ENCODE measurements at places on chromosomes 5 and 9.

DNA sequence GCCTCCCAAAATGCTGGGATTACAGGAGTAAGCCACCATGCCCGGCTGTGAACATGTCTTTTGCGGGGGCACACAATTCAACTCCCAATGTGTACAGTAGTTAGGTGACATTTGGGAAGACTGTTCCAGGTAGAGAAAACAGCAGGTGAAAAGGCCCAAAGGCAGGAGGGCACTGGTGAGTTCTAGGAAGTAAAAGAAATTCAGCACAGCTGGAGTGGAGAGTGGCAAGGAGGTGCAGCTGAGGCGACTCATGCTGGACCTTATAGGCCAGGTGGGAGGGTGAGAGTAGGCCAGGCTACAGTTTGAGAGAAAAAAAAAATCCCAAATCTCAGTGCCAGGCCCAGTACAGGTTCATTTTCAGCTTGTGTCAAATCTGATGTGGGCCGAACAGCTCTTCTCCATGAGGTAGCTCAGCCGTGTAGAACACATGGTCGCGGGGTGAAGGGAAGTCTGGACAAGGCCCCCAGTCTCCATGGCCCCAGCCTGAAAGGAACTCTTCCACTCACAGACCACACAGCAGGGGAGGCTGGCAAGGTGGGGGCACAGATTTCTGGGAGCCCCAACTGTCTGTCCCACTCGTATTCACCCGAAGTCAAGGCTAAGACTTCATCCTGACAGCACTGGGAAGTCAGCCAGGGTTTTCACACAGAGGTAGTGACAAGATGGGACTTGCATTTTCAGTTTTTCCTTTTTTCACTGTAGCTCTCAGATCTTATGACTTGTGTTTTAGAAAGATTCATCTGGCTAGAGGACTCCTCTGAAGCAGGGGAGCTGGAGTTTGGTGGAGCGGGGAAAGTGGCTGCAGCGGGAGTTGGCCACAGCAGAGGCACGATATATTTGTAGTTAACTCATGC is 4.5 kb upstream of the HNRNPAB start:
- DNase-seq: no peak

GRCh38 chr9:93354451-93354850 is 97.0 kb upstream of the FAM120A start:
- no peak for DNase-seq

DNA sequence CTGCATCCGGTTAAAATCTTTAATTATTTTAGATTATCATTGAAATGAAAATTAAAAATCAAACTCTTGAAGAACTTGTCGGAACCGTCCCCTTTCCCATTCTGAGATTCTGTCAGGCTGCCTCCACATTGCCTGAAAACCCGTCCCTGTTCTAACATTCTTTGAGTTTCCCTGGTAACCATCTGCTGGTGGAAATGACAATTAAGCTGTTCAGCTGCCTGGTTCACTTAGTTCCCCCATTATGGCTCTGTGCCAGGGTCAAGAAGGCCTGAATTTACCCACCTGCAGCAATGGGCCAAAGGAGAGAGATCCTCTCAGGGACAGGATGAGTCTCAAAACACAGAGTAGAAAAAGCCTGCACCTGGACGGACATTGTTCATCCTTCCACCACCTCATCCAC is 11.8 kb upstream of the TCOF1 start:
- DNase-seq: peak; percentile 85

DNA sequence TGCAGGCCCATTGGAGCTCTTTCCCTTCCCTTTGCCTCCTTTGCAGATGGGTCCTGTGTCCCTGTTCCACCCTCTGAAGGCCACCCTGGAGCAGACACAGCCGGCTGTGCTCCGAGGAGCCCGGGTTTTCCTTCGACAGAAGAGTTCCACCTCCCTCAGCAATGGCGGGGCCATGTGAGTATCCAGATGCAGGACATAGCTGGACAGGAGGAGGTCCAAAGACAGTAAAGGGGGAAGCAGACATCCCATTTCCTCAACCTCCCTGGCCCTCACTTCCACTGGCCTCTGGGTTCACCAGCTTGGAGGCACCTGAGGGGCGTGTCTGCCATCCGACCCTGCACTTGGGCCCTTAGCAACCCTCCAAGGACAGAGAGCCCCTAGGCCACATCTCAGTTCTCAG is 237.9 kb downstream of the CACNA1B start:
- no peak for DNase-seq

DNA sequence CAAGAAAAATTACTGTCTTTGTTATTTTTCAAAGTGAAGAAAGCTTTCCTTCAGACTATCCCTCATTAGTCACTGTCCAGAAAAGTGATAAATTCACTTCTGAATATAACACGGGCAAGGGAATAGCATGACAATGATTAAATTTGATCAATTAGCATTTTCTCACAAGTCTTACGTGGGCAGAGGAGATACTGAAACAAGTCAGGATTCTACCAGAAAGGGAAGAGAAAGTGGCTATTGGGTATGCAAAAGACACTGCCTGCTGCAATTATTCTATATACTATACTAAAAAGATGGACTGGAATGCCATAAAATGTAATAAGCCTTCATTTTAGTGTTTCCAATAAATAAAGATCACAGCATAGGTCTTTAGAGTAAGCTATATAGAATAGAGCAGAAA is 7.4 kb downstream of the COX7C start:
- DNase-seq: peak; percentile 5

DNA sequence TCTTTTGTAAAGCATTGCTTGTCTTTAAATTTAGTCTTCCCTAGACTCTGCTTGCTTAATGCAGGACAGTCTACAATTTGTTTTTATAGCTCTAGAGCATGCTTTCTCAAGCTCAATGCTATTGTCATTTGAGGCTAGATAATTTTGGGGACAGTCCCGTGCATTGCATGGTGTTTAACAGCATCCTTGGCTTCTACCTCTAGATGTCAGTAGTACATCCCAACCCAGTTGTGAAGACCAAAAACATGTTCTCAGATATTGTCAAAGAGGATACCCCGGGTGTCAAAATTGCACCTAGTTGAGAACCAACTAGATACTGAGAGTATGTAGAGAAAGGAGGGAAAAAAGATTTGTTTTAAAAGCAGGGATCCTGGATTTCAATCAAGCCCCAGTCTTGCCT is 277.5 kb downstream of the CEMIP2 start:
- DNase-seq: peak; percentile 3

DNA sequence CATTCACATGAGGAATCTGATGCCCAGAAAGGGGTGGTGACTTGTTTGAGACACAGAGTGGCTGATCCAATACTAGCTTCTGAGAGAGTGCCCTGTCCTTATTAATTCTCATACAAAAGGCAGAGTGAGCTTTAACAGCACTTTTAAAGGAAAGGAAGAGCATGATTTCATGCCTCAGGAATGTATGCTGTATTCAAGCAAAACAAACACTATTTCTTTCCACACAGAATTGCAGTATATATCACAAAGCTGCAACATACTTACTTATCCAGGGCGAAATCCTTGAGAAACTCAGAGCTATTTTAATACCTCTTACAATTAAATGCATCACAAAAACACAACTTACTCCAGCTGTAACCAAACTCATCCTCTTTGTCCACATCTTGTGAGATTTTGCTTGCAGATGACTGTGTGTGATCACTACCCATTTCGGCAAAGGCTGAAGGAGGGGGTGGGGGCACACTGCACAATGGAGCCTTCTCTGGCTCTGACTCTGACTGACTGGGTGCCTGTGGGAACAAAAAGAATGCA is 139.8 kb downstream of the MPDZ start:
- no peak for DNase-seq

GRCh38 chr5:77960305-77960704 is 184.2 kb upstream of the TBCA start:
- DNase-seq: no peak

- no peak for DNase-seq
Observed at GRCh38 chr5:111401906-111402305, 110.4 kb downstream of the STARD4 start.

DNA sequence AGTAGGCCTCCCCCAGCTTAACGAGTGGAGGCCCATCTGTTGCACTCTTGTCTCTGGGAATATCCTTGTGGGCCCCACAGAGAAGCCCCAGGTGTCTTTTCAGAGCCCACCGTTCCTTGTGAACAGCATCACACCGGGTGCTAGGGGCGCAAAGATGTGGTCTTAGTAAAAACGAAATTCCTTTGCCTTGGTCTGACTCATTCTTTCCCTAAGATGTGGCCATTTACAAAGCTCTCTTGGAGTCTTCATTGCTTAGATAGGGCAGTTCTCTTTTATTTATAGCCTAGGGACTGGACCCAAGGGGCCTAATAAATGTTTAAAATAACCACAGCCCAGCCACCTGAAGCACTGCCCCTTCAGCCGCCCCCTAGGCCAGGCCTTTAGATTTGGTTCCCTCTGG is 52.8 kb upstream of the RPL26L1 start:
- DNase-seq: no peak

- DNase-seq: no peak
Observed at GRCh38 chr9:2787065-2787464, 56.8 kb downstream of the PUM3 start.

GRCh38 chr5:156825688-156826087 is 24.4 kb upstream of the PPP1R2B start:
- no peak for DNase-seq

- no peak for DNase-seq
Observed at GRCh38 chr5:25568989-25569625, 924.3 kb upstream of the CDH10 start.

DNA sequence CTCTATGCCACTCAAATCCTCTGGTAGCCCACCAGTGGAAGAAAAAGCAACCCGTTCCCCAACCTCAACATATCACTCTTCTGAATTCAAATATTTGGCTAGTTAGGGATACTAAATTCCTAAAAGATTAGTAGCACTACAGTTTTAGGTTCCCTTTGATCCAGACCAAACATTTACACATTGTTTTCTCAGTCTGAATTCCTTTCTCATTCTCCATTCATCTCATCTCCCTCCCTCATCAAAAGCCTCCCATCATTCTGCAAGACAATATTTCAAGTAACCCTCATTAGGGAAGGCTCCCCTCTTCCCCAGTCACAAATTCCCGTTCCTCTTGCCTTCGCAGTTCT is 26.3 kb downstream of the ADAM19 start:
- no peak for DNase-seq

DNA sequence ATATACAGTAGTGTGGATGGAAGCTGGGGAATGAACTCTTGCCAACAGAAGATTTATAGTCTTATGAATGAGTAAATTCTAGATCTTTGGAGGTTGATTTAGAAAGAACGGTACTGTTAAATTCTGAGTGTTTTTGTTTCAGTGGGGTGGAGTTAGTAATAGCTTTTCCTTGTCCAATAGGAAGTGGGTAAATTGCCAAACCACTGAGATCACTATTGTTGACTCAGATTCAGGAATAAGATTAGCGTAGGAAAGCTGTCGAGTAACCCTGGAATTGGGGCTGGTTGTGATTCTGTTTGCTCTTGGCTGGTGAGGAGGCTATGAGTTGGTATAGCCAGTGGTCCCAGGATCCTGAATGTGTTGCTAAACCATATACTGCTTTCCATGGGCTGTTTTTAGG is 155.6 kb downstream of the ARHGAP26 start:
- no peak for DNase-seq

DNA sequence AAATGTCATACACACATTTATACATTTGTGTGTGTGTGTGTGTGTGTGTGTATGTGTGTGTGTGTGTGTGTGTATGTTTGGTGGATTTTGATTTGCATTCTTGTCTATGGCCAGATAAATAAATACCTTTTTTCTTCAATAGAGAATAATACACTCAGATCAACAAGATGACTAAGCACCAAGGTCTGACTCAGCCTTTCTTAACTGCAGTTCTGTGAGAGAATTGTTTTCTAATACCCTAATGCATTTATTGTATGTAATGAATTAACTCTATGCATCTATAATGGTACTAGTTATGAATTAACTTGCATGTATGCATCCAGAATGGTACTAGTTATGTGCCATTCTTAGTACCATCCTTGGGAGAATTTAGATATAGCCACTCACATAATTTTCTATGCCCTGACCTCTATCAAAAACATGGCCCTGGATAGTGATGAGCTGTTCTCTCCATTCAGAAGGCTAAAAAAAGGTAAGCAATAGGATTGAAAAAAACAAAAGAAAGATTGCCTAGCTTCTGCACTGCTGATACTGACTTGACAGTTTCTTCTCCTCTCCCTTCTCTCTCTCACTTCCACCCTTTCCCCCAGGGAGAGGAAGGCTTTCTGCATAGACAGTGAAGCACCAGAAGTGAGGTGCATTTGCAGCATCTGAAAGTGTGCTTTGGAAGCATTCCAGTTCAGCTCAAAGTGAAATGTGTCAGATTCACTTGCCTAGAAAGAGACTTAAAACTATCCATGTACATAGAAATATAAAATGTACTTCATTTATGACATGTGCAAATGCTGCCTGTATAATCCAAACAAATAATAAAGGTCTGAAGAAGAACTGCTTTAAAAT is 55.1 kb upstream of the CCDC112 start:
- DNase-seq: peak; percentile 23

- DNase-seq: no peak
Observed at GRCh38 chr5:157506981-157507780, 47.2 kb downstream of the NIPAL4 start.

DNA sequence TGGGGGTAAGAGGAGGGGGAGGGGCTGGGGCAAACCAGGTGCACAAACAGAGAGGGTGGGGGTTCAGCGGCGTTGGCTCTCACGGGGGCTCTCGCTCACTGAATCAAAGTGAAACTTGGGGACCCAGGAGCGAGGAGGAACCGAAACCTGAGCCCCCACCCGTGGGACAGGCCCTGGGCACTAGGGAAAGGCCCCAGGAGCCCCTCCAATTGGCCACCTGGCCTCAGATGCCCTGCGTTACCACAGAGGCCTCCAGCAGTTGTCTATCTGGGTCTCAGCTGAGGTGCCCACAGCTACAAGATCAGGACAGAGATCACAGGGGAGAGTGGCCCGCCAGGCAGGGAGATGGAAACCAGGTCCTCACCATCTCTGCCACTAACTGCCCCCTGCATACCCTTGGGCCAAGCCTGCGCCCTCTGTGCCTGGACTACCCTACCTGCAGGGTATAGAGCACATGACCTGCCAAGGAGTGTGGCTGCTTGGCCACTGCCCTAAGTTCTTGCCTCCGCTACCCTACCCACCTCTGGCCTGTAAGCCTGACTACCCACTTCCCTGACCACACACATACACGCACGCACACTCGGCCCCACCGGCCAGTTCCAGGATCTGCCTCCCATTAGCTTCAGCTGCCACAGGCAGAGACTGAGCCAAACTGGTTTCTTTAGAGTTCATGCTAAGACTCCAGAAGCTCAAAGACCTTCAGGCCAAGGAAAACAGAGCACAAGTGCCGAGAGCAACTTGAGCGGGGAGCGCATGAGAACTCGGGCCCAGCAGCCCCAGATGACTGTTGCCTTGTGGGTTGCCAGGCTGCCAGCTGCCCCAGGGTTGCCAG is 39.9 kb downstream of the PAX5 start:
- DNase-seq: no peak

GRCh38 chr5:172891716-172892421 is 57.8 kb downstream of the ERGIC1 start:
- no peak for DNase-seq

- no peak for DNase-seq
Observed at GRCh38 chr9:93043122-93043521, 15.4 kb upstream of the SUSD3 start.

All from brain (organoid and tissue), 16 donors.